Suppressor macrophage (primary cell): ENCODE measurements at places on chromosomes 5 and 9.
A peak's percentile ranks its signal among the peaks of the same experiment; 100 is the strongest.

- DNase-seq = no peak
These were observed 103.2 kb downstream of the DPYSL3 start for GRCh38 chr5:147406636-147407035.

GRCh38 chr5:154118893-154119336 is 71.6 kb upstream of the GALNT10 start:
- no peak for DNase-seq

DNA sequence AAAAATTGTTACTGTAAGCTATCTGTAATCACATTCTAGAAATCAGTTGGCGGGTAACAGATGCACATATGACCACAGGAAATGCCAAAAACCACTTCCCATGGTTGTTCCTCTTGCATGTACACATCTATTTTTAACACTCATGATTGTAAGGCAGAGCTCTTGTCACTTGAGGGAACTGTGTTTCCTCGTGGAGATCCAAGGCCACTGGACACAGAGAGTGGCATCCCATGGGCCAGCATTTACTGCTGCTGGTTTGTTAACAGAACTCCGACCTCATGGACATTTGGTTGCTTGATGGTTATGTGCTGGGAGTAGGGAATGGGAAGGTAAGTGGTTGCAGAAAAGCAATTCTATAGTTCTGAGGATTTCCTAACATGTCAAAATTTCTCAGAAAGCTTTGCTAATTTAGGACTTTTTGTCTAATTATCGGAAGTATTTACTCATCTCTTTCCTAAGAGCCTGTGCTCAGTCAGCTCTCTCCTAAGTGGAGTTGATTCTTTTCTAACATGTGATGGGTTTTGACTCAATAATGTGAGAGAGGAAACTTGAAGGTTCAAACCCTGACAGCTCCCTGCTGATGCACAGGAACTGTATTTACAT is 202.0 kb upstream of the NR3C1 start:
- peak; percentile 91 for DNase-seq

DNA sequence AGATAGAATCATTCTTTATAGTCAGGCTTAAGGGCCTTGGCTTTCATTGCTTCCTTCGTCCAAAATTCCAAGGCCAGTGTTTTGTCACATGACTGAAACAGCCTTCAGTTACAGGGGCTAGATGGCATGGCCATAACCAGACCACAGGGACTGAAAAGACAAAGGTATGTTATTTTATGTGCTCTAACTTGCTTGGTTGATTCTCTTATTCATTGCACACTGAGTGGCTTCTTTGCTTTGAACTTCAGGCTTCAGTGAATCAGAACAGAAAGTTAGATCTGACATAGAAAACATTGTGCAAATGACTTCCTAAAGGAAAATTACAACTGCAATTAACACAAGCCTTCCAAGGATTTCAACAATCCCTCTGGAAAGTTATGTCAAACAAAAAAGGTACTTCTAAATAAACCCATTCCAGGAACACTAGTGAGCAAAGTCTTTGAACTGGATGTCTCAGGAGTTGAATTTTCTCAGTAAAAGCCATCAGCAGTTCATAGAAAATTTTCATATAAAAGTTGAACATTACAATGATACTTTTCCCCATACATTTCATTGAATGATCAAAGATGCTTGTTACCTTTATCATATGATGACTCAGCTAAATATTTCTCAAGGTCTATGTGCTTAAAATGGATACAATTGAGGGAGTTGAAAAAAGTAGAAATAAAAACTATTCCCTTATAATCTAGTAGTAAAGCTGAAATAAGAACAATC is 355.3 kb downstream of the TMEM232 start:
- no peak for DNase-seq

GRCh38 chr5:19568004-19568403 is 420.0 kb downstream of the CDH18 start:
- no peak for DNase-seq

DNA sequence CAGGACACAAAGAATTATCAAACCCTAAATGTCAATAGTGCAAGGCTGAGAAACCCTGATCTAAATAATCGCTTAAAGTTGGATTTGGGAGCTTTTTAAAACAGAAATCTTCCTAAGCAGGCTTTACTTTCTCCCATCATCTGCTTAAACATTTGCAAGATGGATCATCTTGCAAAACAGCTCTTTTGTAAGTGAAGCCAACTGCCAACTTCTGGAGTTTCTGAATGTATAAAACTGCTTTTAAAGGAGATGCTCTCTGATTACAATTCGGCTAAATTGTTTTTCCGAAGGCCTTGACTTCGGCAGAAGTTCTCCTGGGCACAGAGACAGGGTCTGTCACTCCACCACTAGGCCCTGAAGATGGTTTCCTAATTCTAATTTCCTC is 1.3 kb downstream of the PTPN3 start:
- no peak for DNase-seq

- DNase-seq = no peak
These were observed 44.7 kb downstream of the DIAPH1 start for GRCh38 chr5:141574122-141574510.

DNA sequence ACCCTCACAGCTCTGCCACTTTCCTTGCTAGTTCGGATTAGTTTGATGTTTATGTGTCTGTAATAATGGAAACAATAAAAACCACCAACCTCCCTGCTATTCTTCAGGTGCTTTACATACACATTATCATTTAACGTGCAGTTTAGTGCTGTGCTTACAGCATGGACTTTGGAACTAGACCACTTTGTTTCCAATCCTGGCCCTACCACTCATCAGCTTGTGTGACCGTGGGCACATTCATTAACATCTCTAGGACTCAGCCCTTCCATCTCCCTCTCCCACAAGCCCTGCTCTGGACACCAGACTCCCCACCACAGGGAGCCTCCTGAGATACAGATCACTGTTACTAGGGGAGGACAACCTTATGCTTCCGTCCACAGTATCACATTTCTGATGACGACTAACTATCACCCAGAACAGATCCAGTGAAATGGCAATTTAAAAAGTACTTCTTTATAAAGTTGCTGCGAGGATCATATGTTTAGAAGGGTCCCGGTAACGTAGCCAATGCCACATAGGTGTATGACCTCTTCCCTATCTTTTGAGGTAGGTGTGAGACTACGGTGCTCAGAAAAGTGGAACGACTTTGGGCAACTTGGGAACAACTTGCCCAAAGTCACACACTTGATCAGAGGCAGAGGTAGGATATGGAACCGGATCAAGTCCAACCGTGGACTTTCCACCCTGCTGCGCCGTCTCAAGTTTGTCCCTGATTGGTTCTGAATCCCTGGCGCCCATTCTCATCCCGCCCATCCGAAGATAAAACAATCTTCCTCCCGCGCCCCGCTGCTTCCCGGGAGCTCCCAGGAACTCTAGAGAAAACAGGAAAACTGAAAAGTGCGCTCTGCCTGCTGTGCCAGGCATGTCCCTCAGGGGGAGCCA is 132.4 kb upstream of the NIPBL start:
- DNase-seq = no peak

DNA sequence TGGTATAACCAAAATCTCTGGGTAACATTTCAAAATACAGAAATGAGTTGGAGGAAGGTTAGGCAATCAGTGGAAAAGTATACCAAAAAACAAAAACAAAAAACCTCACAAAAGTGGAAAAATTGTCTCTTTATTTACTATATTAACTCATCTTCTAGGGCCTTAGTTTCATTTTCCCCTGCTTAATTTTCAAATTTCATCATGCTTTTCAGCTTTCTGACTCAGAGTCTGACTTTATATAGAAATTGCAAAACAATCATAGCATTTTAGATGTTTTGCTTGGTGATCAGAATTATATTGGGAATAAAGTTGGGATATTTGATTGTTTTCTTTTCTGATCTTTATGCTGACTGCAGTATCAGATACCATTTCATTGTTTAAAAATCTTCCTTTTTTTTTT is 257.0 kb upstream of the PRR16 start:
- peak; percentile 35 for DNase-seq

- DNase-seq = no peak
These were observed 1.3 kb downstream of the TEX53 start for GRCh38 chr9:114656301-114656700.

DNA sequence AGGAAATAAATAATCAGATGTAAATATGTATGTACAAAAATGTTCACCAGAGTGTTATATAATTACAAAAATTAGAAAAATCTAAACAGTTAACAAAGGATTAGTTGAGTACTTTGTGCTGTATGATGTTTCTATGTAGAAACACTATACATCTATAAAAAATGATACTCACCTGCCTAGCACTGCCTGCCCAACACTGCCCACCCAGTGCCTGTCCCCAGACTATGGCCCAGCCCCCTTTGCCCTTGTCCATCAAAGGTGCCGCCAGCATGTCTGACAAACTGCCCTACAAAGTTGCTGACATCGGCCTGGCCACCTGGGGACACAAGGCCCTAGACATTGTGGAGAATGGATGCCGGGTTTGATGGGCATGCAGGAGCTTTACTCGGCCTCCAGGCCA is 6.1 kb upstream of the MEGF9 start:
- DNase-seq = no peak

DNA sequence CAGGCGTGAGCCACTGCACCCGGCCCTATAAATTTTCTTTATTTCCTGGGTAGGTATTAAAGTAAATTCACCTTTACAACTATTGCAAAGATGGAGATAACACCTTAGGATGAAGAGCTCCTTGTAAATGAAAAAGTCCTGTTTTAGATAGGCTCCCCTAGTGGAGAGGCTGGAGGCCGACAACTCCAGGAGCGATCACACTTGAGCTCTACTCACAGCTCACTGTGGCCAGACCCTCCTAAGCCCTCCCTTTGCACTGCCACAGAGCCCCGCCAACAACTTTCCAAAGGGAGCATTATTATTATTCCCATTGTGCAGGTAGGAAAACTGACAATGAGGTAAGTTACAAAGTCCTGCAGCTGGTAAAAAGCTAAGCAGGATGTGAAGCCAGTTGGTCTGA is 139.1 kb upstream of the ERCC6L2 start:
- no peak for DNase-seq

DNA sequence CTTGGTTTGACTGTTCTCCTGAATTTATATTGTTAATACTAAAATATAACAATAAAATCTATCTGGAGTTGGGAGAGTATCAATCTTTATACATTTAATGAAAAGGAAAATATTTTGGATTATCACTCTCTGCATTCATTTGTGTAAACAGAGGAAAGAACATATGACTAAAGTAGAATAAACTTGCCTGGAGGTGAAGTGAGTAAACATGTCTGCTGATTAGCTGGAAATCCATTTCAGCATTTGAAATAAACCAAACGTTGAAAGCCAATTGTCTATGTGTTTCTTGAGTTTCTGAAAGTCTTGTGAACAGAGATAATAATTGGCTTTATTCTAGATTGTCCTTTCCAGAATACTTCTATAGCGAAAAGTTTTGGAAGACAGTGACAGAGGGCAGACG is 776.2 kb downstream of the SEMA5A start:
- no peak for DNase-seq
